ENCODE measurements at places on chromosomes 12 and 14.

GRCh38 chr12:108430245-108430644 is 84.8 kb upstream of the FICD start:
- no peak for DNase-seq

- DNase-seq: no peak
Measured at GRCh38 chr12:132858718-132859266, 28.6 kb downstream of the CHFR start.

- no peak for DNase-seq
Measured at GRCh38 chr12:103875666-103876065, 34.6 kb upstream of the NT5DC3 start.

GRCh38 chr12:1360441-1361210 is 233.8 kb downstream of the FBXL14 start:
- no peak for DNase-seq

GRCh38 chr12:738712-739111 is 13.7 kb upstream of the WNK1 start:
- no peak for DNase-seq

GRCh38 chr12:109115758-109116610 is at the start of gene ACACB:
Gene ACACB (plus strand): TSS chr12:109116587. CDS start chr12:109139406, 22,819 bp downstream.
- no peak for DNase-seq

DNA sequence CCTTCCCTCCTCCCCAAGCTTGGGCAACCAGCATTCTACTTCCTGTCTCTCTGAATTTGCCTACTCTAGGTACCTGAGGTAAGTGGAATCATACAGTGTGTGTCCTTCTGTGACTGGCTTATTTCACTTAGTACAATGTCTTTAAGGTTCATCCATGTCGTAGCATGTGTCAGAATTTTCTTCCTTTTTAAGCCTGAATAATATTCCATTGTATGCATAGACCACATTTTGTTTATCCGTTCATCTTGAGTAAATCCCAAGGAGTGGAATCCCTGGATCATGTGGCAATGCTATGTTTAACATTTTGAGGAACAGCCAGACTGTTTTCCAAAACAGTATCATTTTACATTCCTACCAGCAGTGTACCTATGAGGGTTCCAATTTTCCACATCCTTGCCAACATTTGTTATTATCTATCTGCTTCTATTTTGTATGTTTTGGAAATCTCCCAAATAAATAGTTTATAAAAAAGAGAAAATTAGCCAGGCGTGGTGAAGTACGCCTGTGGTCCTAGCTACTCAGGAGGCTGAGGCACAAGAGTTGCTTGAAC is 12.4 kb downstream of the HSP90AA1 start:
- no peak for DNase-seq

DNA sequence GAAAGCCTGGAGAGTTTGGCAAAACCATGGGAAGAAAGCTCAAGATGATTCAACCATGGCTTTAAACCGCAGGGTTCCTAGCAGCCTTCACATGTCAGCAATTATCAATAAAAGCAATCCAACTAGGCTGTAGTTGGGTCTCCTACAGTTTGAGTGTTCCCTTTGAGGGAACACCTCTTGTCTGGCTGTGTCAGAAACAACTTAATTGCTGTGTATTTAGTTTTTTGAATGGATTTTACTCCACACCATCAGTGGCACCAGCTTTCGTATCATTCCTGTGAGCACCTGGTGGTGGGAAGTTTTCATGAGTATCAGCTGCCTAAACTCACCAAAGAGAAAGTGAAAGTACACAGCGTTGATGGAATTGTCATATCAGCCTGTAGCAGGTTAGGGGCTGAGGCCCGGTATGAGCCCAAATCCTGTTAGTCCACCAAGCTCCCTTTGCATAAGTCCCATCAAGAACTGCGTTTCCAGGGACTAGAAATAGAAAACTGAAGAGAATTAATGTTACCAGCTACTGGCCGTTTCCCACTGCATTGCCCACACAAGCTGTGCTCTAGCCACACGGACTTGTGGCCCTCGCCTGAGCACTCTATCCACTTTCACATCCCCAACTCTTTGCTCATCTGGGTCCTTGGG is 10.9 kb upstream of the IL26 start:
- DNase-seq: no peak

GRCh38 chr12:78403136-78403535 is 461.4 kb upstream of the SYT1 start:
- no peak for DNase-seq

DNA sequence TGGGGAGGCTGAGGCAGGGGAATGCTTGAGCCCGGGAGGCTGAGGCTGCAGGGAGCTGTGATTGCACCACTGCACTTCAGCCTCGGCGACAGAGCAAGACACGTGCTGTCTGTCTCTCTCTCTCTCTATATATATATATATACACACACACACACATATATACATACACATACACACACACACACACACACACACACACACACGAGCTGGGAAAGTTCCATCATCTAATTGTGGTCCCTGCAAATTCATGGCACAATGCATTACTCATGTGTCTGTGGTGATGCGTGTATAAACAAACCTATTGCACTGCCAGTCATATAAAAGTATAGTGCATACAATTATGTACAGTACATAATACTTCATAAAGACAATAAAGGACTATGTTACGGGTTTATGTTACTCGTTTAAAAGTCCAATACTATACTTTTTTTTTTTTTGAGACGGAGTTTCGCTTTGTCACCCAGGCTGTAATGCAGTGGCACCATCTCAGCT is 36.6 kb downstream of the WDR89 start:
- no peak for DNase-seq

- DNase-seq: no peak
Measured at GRCh38 chr12:88391556-88391955, 188.7 kb downstream of the KITLG start.

- DNase-seq: no peak
Measured at GRCh38 chr14:102389246-102389645, 26.5 kb downstream of the TECPR2 start.

DNA sequence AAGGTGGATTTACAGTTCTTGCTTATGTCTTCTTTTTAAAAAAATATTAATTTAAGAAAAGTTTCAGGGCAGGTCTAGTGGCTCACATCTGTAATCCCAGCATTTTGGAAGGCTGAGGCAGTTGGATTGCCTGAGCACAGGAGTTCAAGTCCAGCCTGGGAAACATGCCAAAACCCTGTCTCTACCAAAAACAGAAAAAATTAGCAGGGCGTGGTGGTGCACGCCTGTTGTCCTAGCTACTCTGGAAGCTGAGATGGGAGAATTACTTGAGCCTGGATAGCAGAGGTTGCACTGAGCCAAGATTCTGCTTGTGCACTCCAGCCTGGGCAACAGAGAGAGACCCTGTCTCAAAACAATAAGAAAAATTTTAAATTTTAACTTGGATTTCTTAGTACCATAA is 5.4 kb upstream of the TAS2R46 start:
- DNase-seq: no peak
